ENCODE measurements at places on chromosomes 5 and 9.

GRCh38 chr9:100597236-100597635, 19.4 kb downstream of the CAVIN4 start:
- no peak for DNase-seq

DNA sequence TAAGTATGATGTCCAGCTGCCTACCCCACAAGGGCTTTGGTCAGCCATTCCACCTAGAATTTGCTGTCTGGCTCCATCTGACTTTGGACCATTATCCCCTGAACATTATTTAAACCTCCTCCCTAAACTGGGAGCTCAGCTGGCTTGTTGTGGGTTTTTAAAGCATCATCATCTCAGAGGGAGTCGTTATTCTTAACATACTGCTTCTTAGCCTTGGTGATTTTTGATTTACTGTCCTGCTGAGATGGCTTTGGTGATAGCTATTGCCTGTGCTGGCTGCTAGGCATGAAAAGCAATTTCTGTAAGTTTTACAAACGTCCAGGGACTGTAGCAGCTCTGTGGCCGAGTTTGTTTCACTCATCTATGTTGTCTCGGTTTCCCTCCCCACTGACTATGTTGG, 256.1 kb downstream of the NR3C1 start:
- DNase-seq = no peak

GRCh38 chr5:149228618-149229297, 42.9 kb upstream of the AFAP1L1 start:
- DNase-seq = no peak

DNA sequence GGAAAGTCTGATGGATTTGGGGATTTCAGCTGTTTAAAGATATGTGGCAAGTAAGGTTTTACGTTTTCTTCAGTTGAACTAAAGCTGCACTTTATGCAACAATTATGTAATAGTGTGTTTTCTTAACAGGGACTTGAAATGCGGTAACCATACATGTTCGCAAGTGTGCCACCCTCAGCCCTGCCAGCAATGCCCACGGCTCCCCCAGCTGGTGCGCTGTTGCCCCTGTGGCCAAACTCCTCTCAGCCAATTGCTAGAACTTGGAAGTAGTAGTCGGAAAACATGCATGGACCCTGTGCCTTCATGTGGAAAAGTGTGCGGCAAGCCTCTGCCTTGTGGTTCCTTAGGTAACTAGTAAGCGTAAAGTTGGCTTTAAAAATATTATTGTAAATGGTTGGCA, 28.5 kb downstream of the NFX1 start:
- no peak for DNase-seq

- no peak for DNase-seq
Observed at GRCh38 chr9:97441729-97442128, 29.8 kb downstream of the TDRD7 start.

- no peak for DNase-seq
Observed at GRCh38 chr5:173717959-173718358, 101.5 kb upstream of the BOD1 start.

DNA sequence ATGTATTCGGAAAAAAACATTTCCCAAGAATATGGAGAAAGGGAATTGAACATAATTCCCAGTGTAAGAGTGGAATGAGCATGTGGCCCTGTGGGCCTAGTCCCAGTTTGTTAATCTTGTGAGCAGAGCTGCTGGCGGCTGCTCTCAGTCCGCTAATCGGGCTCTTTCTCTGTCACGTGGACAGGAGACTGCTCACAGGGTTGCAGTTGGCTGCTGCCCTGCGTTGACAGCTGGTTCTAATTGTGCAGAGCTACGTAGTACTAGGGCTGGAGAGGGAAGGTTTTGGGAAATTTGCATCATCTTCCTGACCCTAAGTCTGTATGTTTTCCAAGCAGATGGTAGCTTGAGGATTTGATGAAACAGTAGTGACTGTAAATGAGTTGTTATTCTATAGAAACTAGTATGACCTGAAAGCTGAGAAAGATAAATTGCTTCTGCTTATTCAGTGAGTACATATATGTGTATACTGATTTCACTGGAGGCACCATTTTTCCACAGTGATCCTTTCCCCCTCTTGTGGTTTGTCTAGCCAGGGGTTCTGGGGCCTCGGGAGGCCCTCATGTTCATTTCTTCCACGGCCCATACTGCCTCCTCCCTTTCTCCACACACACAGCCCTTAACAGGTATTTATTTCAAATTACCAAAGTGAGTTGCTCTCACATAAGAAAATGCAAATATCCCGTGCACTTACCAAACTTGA, 100.6 kb downstream of the ANGPTL2 start:
- no peak for DNase-seq

DNA sequence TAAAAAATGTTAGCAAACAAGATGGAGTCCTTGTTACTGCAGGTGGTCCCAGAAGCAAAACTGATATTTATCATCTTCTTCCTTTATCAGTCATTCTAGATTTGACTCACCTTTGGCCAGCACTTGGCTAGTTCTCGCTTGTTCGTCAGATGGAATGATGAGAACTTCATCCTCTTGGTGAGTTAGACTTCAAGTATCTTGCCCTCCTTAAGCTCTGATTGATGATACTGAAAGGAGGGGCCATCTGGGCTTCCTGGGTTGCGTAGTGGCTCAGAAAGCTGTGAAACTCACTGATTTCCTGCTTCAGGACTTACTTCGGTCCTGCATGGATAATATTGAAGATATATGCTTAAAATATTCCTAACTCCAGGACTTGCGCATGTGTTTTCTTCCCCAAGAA, 1248.2 kb upstream of the CDH9 start:
- DNase-seq = no peak

DNA sequence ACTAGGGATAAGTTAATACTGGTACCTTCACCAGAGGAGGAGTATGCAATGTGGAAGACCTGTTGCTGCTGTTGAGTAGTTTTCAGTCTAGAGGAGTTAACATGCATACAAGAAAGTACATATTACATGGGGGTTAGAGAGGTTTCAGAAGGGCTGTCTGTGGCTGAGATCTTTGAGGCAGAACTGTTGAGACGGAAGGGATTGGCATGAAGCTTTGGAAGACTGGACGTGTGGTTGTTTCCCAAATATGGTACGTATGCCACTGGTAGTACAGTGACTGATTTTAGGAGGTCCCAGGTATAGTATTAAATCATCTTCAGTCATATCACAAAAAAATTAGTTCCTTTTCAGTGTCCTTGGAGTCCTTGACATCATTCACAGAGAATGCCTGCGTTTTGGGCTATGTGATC, 17.6 kb downstream of the TNFAIP8 start:
- no peak for DNase-seq

DNA sequence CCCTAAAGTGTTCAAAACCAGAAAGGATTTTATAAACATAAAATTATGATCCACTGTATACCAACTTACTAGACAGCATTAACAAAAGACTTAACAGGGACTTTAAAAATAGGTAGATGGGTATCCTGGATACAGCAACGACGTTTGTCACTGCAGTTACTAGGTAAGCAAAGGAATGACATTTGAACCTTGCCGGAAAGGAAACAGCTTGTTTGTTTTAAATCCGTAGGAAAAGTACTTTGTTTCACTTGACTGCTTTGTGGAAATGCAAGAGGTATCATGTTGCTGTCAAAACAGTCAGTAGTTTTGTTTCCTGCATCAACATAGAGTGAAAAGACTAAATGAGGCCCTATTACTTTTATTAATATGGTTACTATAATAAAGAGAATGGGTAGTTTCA, 122.9 kb downstream of the CDC42SE2 start:
- peak; percentile 6 for DNase-seq

DNA sequence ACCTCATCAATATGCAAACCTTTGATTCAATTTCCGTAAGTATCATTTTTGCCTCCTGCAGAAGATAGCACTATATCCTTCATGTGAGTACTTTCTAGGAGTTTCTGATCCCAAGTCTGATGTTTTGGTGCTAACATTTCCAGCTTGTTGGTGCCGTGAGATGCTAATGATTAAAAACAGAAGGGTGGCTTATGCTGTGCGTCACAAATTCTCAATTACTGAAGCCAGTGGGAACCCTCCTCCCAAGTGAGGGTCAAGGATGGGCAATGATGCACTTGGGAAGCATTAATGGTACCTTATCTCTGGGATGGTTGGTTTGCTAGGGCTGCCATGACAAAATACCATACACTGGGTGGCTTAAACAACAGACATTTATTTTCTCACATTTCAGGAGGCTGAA, 123.0 kb downstream of the FOXD1 start:
- DNase-seq = no peak

- DNase-seq = no peak
Observed at GRCh38 chr5:88092358-88092757, 176.3 kb downstream of the TMEM161B start.

GRCh38 chr5:24245821-24246220, 399.0 kb downstream of the CDH10 start:
- DNase-seq = no peak

DNA sequence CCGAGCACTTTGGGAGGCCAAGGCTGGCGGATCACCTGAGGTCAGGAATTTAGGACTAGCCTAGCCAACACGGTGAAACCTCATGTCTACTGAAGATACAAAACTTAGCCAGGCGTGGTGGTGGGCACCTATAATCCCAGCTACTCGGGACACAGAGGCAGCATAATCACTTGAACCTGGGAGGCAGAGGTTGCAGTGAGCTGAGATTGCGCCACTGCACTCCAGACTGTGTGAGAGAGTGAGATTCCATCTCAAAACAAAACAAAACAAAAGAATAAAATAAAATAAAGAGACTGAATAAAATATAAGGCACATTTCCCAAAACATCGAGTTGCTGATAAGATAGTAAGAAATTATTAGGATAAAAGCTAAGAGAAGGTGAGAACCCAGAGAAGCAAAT, 32.3 kb upstream of the GLDC start:
- DNase-seq = no peak

- DNase-seq = no peak
Observed at GRCh38 chr5:33260098-33260497, 180.7 kb upstream of the TARS1 start.

GRCh38 chr5:126354858-126355731, 68.1 kb upstream of the GRAMD2B start:
- no peak for DNase-seq

GRCh38 chr5:131109540-131110255, 55.4 kb downstream of the HINT1 start:
- peak; percentile 38 for DNase-seq

DNA sequence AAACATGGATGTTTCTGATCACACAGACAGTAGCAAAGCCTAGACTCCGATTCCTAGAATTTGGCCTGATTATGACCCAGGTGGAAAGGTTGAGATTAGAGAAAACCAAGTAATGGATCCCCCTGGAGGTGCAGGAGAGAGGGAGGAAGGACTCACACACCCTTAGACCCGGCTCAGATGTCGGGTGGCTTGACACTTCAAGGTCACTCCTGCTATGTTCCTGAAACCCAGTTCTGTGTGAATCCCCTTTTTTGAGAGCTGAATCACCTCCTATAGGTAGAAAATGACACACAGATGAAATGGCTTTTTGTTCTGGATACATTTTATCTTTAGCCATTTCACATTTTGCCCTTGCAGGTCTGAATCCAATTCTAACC, 192.8 kb downstream of the ARRDC3 start:
- DNase-seq = no peak

DNA sequence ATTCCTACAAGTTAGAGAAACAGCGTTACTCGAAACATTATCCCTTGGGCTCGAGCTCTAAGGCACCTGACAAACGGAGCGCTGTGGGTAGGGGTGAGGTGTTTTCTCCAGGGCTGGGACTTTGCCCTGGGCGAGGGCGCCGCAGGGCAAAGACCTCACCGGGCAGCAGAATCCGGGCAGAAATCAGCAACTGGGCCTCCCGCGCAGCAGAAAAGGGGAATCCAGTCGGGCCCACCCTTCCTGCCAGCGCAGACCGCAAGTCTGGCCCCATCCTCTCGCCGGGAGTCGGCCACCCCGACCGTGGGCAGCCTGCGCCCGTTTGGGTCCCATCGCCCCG, 430 bp upstream of the MSH3 start:
- no peak for DNase-seq

DNA sequence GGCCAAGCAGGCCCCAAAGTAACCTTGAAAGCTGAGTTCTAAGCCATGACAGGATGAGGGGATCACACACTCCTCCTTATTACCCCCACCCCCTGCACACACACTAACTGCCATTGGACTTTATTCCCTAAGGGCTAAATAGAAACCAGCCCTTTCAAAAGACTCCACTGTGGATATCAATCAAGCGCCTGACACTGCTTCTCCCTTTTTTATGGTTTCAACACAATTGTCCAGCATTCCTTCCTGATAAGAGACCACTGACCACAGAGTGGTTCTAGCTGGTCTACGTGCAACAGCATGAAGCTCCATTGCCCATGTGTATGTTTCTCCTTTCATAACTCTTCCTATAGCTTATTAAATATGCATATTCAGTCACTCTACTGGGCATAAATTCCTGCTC, 34.7 kb downstream of the PAEP start:
- no peak for DNase-seq

DNA sequence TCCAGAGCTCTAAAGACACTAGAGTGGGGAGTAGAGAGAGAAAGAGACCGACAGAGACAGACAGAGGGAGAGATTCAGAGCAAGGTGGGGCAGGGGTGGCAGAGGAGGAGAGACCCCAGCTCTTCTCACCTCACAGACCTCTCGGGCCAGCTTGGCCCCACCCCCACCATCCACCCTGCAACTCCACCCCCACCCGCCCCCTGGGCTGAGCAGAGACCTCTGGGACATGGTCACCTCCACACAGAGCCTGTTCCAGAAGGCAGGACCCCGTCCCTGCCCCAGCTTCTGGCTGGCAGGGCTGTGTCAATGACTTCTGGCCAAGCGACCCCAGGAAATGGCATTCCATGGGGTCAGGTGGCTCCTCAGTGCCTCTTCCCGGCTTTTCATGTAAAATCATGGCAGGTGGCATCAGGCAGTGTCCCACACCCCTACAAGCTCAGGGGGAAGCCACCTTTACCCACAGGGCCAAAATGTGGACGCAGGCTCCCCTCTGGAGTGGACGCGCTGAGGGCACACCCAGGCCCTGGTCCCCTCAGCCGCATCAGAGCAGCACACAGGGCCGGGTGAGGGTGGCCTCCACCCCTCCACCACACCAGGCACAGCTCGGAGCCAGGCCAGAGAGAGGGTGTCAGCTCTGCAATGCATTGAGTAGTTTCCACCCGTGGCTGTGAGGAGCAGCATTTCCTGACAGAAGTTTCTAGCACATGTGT, 131.2 kb upstream of the LPCAT1 start:
- DNase-seq = no peak

- no peak for DNase-seq
Observed at GRCh38 chr5:61822584-61822983, 483.4 kb upstream of the KIF2A start.

DNA sequence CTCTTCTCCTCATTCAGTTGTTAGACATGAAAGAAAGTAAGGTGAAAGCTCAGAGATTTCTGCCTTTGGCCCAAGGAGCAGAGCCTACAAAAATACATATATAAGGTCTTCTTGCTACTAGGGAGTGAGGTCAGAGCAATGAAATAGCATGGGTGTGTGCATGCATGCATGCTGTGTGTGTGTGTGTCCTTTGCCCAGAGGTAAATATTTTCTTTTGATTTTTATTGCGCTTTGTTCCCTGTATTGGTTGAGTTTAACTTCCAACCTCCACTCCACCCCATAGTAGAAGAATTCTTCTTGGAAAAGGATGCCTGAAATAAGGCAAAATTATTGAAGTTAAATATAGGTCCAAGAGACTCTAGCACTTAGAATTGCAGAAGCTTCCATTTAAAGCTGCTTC, 248.0 kb upstream of the PTGER4 start:
- DNase-seq = no peak

GRCh38 chr9:69178583-69179011, 4.5 kb downstream of the TJP2 start:
- DNase-seq = no peak
